Pons (tissue), 1 donor: ENCODE measurements at places on chromosomes 16 and 17.

GRCh38 chr16:6918646-6919045, 414.0 kb upstream of the RBFOX1 start:
- DNase-seq = no peak

DNA sequence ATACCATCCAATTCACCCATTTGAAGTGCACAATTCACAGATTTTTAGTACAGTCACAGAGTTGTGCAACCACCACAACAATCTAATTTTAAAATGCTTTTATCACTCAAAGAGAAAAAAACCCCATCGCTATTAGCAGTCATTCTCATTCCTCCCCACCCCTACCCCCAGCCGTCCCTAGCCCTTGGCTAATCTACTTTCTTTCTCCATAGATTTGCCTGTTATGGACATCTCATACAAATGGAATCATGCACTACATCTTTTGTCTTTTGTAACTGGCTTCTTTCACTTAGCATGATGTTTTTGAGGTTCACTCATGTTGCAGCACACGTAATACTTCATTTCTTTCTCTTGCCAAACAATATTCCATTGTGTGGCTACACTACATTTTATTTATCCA, 20.4 kb downstream of the LYRM9 start:
- DNase-seq = no peak

DNA sequence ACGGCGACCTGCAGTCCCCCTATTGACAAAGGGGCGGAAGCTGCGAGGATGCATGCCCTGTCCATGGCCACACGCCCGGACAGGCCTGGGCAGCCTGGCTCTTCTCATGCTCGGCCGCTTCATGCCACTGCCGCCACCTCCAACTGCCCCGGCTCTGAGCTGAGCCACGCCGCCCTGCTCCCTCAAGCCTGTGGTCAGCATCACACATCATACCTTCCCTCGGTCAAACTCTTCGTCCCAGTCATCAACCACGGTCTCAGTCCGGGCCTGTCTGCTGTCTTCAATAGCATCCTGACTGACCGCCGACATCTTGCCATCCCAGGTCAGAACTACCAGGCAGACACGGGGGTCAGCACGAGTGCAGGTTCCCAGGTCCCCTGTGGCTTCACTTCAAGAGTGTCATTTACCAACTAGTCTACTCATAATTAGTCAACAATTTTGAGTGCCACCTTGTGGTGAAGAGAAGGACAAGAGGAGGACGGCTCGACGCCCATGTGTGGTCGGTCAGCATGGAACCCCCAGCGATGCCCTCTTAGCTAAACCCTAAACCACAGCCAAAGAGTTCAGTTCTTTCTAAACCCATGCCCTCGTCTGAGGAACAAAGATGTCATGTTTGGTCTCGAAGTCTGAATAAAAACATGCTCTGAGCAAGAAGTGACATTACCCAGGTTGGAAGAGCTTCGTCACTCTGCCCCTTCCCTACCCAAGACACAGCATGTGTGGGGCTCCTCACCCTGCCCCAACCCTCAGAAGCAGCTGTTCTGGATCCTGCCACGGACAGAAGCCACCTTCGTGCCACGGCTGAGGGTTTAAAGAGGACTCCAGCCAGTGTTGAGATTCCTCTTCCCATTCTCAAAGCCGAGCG, 16.9 kb upstream of the CYTH1 start:
- DNase-seq = peak; percentile 80

- no peak for DNase-seq
Measured at GRCh38 chr16:85571563-85571812, 41.6 kb upstream of the GSE1 start.

DNA sequence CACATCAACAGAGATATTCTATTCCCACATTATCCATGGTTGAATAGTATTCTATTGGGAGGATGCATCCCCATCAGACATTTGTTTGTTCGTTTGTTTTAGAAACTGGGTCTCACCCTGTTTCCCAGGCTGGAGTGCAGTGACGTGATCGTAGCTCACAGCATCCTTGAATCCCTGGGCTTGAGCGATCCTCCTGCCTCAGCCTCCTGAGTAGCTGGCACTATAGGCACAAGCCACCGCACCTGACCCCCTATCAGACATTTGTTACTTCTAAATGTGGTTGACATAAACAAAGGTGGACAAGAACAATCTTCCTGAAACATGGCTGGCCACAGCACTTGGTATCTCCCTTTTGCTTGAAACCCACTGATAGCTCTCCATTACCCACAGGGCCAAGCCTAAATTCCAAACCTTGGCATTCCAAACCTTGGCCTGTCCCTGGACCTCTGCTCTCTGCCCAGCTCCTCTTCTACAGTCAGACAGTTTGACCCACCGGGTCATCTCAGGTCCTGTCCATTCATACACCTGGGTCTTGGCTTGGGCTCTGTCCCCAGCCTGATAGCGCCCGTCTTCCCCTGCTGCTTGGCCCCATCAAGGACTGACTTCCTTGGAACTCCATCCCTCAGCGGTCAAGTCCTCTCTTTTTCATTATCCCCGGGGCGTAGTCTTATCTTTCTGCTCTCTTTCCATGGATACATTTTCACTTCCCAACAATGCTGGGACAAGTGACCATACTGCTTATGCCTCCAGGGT, 1.5 kb upstream of the PRR29 start:
- DNase-seq = no peak

DNA sequence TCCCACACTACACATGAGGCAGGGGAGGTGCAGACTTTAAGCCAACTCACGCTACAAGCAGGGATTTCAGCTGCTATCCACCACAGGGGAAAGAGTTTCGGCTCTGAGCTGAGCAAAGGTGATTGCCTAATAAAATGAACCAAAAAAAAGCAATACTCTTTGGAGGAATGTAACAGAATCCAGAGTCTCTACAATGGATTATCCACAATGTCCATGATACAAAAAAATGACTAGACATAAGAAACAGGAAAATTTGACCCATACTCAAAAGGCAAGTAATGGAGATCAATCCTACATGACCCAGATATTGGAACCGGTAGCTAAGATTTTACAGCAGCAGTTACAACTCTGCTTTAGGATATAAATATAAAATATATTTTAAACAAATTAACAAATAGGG, 19.0 kb upstream of the TMEM204 start:
- no peak for DNase-seq

DNA sequence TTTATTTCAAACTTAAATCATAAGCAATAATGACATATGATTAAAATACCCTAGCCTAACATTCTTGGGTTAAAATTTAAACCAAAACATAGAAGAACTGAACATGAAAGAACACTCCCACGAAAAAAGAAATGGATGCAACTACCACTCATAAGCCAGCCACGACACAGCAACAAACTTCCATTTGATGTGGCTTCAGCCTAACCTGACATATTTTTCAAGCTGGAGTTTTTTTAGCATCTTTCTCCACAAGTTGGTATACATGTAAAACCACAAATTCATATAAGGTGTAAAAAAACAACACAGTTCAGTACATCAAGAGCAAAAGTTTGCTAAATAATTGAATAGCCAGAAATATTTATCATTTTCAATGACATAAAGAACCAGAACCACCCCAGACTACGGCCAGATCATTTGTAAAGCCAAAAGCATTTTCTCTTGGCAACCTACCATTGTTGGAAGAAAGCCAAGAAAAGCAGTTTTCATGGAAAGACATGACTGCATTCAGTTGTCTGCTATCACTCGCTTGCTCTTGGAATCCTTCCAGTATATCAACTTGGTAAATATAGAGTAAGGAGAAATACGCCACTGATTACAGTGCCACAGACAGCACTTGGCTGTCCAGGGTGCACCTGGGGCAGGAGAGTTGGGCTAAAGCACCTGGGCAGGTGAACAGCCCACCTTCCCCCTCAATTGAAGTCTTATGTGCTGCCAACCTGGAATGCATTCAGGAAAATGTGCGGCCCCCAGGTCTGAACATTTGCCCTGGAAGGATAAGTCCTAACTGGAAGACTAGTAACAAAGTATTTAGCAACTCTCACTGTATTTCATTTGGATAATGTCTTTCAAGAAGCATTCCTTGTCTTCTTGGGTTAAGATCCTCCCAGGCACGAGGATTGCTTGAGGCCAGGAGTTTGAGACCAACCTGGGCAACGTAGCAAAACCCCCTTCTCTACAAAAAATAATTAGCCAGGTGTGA, 60.5 kb downstream of the CREBBP start:
- peak; percentile 45 for DNase-seq

DNA sequence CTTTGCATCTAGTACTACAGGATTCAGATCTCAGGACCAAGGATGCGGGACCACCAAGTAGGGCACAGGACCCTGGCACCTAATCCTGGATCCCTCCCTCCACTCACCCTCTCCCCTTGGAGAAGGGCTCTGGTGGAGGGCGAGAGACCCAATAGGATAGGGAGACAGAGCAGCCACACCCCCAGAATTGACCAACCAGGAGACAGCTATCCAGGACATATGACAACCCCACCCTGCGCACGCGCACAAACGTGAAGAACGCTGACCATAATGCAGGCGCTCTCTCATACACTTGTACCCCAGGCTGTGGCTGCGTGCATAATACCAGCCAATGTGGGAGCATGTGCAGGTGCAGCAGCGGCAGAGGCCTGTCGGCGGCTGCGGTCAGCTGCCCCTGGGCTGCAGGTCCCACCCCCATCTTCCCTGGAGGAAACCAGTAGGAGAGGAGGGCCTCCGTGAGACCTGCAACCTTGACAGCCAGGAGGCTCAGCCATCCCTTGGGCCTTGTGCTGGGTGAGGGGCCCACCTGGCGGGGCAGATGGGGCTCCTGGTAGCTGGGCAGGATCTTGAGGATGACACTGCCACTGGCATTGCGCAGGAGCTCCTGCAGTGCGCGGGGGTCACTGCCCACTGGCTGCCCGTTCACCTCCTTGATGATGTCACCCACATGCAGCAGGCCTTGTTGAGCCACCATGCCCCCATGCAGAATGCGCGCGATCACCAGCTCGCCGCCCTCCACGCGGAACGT, 25.4 kb downstream of the MPP2 start:
- no peak for DNase-seq

DNA sequence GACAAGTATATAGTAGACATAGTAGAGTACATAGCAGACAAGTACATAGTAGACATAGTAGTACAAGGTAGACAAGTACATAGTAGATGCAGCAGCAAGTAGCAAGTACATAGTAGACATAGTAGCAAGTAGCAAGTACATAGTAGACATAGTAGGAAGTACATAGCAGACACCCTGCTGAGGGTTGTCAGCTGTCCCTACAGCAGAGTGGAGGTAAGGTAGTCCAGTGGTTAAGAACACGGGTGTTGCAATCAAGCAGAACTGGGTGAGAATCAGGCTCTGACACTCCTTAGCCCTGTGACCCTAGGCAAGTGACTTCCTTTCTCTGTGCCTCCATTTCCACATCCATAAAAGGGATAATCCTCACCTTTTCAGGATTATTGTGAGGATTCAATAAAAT, 94.7 kb downstream of the NOG start:
- DNase-seq = no peak

GRCh38 chr16:46822270-46822669, 8.7 kb downstream of the C16orf87 start:
- DNase-seq = no peak

GRCh38 chr17:68161644-68162428, 86.0 kb upstream of the AMZ2 start:
- DNase-seq = no peak

DNA sequence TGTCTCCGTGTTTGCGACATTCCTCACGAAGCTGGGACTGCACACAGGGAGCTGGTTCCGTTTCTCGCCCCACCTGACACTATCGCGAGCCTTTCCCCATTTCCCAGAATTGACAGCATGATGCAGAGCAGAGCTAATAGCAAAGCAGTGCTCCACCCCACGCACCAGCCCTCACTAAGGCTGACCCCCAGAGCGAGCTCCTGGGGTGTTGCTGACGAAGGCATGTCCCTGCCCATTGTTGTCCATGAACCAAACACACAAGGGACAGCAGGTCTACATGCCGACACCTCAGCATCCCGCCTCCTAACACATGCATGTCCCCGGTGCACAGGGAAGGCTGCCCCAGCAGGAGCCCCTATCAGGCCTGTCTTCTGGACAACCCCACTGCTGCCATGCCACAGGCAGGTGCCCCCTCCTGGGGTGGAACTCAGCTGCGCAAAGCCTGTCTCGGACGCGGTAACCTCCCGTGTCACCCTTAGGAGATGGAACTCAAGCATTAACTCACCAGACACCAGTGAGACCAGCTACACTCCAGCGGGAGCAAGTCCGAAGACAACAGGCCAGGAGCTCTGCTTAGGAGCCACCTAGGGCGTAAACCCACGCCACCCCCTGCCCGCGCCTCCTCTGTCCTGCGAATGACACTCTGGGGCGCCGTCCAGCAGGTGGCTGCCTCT, 16.9 kb upstream of the TRAP1 start:
- DNase-seq = no peak

DNA sequence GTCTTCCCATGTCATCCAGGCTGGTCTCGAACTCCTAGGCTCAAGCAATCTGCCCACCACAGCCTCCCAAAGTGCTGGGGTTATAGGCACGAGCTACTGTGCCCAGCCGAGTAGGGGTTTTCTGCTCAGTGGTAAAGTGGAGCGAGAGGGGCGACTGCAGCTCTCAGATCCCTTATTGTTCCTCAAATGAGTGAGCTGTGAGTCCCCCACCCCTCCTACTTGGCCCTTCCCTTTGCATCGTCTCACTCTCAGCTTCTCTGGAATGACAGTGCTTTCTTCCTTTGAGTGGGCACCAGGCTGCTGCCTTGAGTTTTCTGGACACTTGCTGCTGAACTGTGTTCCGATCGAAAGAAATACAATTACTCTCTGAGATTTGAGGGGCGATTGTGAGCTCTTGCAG, 63.5 kb downstream of the MSI2 start:
- no peak for DNase-seq

- no peak for DNase-seq
Measured at GRCh38 chr17:79892457-79893241, 53.4 kb upstream of the CBX4 start.

GRCh38 chr17:58273453-58274104, 7.2 kb downstream of the MPO start:
- no peak for DNase-seq
